ENCODE measurements at places on chromosomes 11 and 22. TPM values are rescaled to one million over a fixed set of nuclear protein-coding genes. Genes with fewer than 3 reads are reported as not detected.

DNA sequence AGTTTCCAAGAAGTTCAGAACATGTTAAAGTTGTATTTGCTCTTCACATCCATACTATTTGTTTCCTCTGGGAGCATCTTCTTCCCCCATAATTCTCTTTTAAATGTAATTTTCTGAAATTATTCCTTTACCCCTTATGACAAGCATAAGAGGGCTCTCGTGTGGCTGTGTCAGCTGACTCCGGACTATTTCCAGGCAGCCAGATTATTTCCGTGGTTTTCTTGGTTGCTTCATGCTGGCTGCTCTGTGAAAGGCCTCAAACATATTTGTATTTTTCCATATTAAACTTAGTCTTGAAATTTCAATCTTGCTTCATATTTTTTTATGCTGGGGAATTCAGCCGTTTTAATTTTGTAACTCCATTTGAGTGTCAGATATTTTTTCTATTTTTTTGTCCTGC lies 2.8 kb upstream of the MMP1 start:
- no peak for DNase-seq

GRCh38 chr22:19127329-19128008 lies 3.6 kb upstream of the TSSK2 start:
- no peak for DNase-seq

DNA sequence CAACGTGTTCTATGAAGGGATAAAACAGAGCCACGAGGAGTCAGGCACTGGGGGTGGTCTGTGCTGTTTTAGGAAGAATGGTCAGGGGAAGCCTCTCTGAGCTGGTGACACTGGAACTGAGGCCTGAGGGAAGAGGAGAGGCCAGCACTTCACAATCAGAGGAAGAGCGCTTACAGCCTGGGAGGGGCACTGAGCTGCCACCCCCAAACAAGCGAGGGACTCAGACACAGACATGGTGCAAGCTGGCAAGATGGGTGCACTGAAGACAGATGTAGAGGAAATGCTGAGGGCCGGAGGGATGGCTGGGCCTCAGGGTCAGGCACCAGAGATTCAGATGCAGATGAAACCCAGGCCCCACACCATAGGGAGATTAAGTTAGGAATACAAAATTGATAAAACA lies 40.0 kb upstream of the TP53I11 start:
- DNase-seq: peak; percentile 47

DNA sequence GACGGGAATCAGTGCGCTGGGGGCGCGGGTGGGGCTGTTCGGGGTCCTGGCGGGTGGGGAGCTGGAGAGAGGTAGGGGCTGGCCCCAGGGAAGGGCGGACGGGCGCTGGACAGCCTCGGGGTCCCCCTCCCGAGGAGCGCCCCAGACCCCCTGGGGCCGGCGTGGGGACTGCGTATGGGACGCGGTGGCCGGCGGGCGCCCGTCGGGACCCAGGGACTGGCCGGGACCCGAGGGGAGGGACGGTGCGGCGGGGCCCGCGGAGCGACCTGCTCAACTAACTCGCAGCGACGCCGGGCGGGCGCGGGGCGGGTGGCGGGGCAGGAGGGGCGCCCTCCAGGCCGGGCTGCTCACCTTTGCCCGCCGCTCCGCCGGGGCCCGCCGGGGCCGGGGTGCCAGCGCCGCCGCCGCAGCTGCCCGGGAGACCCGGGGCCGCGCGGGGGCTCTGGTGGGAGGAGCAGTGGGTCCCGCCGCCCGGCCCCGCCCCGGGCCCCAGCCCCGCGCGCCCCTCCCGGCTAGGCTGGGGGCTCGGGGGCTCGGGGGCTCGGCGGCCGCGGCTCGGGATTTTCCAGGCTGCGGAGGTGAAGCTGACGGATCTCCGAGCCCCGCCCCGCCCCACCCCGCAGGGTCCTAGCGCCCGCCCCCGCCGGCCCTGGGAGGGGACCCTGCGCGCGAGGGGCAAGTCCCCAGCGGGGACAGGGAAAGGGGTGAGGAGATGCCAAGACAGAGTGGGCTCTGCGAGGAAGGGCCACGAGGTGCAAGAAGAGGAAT lies 12.3 kb downstream of the STARD10 start:
- peak; percentile 82 for DNase-seq

- DNase-seq: no peak
Measured at GRCh38 chr11:12180257-12181205, 70.1 kb downstream of the MICAL2 start.

DNA sequence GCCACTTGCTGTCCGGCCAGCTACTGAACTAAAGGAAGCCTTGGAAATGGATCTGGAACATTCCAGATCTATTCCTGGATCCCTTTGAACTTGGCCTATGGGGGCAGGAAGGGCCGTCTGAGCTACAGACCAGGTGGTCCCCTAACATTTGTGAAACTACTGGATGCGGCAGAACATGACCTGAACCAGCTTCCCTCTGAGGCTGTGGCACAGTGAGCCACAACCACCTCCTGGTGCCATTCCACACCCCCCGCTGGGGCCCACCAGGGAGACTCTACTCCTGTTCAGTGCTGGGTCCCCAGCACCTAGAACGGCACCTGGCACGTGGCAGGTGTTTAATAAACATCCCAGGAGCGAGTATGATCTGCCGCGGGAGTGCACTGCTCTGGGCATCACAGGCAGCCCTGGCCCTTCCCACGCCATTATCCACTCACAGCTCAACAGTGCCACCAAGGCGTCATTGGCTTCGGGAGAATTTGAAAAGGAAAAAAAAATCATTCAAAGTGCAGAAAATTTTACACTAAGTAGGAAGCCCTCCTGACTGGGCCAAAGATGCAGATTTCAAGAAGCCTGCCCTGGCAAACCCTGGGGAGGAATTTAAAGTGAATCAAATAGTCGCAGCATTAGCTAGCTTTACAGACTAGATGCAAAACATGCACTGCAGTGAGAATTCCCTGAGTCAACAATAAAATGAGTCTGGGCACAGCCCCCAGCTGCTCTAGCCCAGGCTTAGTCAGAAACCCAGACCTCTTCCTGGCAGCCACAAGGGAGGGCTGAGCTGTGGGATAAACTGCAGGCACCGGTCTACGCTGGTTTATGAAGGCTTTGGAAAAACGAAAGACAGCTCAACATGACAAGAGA lies 14.3 kb upstream of the EFCAB6 start:
- no peak for DNase-seq

- DNase-seq: no peak
Measured at GRCh38 chr11:78961247-78961646, 386.6 kb upstream of the NARS2 start.

- DNase-seq: no peak
Measured at GRCh38 chr11:762421-763072, 14.7 kb downstream of the GATD1 start.

DNA sequence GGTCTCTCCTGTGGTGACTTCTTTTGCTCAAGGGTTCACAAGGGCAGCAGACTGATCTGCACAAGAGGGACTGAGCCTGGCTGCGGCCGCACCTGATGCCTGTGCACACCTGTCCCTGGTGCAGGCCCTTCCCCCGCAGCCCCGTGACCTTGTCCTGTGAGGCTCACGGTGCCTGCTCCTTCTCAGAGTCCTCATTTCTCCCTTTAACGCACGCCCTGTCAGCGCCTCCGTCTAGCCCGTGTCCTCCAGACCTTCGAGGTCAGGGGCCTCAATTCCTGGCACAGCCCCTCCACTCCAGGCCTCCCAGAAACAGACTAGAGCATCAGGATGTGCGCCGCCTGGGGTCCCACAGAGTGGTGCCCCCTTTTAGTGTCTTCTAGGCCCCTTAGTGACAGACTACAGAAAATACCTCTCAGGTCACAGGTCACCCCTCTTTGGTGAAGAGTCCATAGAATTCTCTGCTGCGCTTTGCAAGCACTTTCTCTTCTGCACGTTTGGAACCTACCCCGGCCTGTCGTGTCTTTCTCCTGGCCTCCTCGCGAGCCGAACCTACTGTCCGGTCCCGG lies 1.0 kb upstream of the DRD4 start:
- DNase-seq: peak; percentile 68

DNA sequence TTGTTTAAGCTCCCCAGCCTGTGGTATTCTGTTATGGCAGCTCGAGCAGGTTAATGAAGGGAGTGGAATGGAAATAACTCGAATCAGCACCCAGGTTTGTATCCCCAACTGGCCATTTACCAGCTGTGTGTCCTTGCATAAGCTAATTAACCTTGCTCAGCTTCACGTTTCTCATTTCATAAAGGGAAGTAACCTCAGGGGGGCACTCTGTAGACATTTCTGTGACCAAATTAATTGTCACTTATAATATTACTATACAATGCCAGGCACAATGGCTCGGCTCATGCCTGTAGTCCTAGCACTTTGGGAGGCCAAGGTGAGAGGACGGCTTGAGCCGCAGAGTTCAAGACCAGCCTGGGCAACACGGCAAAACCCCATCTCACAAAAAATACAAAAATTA lies 13.8 kb downstream of the ADA2 start:
- DNase-seq: no peak

DNA sequence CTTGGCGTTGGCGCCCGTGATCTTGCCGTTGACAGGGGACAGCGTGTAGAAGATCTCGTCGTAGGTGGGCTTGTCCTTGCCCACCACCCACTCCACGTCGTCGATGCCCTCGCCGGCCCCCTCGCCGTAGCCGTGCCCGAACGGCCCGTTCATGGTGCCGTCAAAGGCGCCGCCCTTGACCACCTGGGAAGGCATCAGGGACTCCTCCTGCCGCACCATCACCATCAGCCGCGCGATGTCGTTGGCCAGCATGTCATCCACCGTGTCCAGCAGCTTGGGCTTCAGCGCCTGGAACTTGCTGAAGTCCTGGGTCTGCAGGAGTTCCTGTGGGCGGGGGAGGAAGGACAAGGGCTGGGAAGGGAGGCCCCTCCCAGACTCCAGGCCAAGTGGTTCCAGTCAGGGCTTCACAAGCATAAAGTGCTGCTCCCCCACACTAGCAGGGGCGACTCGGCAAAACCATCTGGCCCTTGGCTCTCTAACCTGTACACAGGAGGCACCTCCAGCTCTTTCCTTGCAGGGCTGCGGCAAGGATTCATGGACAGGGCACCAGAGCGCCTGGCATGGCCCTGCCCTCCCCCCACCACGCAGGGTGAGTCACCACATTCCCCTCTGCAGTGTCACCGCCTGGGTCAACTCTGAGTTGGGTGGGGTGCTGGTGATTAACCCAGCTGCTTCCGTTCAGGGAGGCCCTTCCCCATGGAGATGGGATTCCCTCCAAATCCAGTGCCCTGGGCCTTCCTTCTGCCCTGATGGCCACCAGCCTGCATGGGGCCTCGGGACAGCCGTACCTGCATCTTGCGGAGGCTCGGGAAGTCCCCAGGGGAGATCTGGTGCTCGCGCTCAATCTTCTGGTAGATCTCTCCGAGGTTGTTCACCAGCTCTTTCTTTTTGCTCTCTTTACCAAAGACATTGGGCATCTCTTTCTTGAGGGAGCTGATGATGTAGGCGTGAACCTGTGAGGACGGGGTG lies 10.4 kb upstream of the CDC42BPG start:
- DNase-seq: peak; percentile 95

GRCh38 chr22:20494978-20495860 lies at the start of gene KLHL22:
Gene KLHL22, minus strand, starts transcription at chr22:20495795. Its CDS starts 6,584 bp downstream, at chr22:20489211.
- peak; percentile 85 for DNase-seq

DNA sequence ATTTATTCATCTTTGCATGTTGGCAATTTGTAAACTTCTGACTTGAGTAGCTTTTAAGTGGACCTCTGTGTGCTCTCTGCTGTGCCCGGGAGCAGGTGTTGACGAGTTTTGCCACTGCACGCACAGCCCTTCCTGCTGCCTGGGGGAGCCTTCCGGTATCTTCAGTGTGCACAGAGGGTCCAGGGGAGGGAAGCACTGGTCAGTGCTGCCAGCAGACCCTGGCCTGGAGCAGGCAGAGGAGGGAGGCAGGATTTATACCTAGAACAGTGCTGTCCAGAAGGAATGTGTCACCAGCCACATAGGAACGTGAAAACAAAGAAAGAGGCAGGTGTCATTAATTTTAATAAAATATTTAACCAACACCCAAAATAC lies 403.6 kb downstream of the TBC1D22A start:
- peak; percentile 8 for DNase-seq

DNA sequence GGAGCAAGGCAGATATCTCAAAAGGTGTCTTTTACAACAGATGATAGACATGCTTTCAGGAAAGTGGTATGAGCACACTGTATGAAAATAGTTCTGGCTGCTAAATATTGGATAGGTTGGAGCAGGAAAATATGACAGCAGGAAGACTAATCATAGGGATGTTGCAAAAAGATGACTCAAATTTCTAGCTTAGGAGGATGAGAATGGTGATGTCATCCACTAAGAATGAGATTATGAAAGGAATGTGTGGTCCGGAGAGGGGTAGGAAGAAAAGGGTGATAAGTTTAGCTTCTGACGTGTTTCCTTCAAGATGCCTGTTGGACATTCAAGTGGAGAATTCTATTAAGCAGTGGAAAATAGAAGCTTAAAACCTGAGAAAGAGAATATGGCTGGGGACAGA lies 46.4 kb downstream of the RCN1 start:
- DNase-seq: no peak

GRCh38 chr11:24108609-24109008 lies 388.2 kb upstream of the LUZP2 start:
- DNase-seq: no peak

DNA sequence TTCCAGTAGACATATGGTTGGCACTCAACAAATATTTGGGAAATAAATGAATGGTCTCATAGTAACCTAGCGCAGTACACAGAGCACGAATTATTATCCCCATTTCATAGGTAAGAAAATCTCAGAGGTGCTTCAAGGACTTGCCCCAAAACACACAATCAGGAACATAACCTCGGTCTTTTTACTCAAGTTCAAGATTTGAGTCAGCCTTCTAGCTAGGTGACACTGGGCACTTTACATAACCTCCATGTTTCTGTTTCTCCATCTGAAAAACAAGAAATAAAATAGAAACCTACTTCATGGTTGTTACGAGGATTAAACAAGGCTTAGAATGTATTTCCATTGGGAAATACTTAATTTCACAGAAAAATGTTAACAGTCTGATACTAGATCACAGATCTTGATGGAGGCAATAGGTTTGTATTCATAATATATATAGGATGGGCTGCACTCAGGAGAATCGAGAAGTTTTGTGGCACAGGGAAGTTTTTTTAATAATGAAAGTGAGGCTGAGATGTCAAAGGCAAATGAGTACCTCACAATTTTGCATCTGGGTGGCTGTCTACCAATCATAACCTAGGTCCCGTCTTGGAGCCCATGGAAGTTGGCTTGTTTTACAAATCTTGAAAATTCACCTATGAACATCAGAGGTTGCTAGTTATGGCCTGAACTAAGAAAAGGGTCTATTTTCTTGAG lies 147.4 kb upstream of the ZC3H12C start:
- no peak for DNase-seq

GRCh38 chr11:59069087-59069486 lies 17.0 kb upstream of the GLYATL1B start:
- no peak for DNase-seq

GRCh38 chr11:124074554-124074953 lies 33.4 kb upstream of the OR10G7 start:
- DNase-seq: no peak

- no peak for DNase-seq
Measured at GRCh38 chr11:59542142-59542810, 30.9 kb downstream of the OR4D9 start.

GRCh38 chr11:9273376-9274336 lies 8.5 kb upstream of the DENND5A start:
- no peak for DNase-seq

GRCh38 chr11:2366276-2366675 lies 10.8 kb upstream of the CD81 start:
- DNase-seq: peak; percentile 75

Gene TOM1
- 34.0 TPM for total RNA-seq

Gene DCHS1
- total RNA-seq: 28.9 TPM

Gene SCT
- not detected for total RNA-seq

Gene ANKRD49
- 11.8 TPM for total RNA-seq

Gene RPL27A
- total RNA-seq: 610 TPM

Gene OR5B21
- total RNA-seq: not detected

Gene TLCD5
- 6.0 TPM for total RNA-seq

Gene PARVA
- total RNA-seq: 151 TPM

Gene RAC2
- total RNA-seq: 17.5 TPM

Gene PATE2
- 0.79 TPM for total RNA-seq

Gene KCNJ1
- not detected for total RNA-seq
